ENCODE measurements at places on chromosomes 6 and 20.

DNA sequence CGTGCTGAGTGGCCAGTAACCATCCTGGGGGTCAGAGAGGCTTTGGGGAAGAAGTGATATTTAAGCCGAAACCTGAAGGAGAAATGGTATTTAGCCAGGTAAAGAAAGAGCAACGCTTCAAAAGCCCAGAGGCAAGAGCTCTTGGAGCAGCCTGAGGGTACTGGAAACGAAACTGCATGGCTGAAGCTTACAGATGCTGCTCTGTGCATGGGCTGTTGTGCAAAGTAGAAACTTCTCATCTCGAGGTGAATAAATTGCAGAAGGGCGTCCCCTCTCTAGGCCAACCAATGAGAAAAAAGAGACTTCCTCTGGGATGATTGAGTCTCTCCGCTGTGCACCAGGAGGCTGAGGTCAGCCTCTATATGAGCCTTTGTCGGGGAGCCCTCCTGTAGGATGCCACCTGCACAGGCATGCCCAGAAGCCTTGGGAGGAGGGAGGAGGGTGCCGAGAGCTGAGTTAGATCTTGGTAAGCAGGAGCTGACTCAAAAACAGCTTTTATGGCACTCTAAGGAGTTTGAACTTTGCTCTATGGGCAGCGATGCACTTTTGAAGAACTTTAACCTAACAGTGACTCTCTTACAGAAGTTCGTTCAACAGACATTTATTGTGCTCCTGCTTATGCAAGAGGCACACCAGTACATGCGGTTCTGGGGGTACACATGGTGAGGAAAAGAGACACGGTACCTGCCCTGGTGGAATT, 61.6 kb upstream of the EDN1 start:
- DNase-seq = no peak

- DNase-seq = no peak
Measured at GRCh38 chr20:32909451-32909850, 50.7 kb downstream of the EFCAB8 start.

DNA sequence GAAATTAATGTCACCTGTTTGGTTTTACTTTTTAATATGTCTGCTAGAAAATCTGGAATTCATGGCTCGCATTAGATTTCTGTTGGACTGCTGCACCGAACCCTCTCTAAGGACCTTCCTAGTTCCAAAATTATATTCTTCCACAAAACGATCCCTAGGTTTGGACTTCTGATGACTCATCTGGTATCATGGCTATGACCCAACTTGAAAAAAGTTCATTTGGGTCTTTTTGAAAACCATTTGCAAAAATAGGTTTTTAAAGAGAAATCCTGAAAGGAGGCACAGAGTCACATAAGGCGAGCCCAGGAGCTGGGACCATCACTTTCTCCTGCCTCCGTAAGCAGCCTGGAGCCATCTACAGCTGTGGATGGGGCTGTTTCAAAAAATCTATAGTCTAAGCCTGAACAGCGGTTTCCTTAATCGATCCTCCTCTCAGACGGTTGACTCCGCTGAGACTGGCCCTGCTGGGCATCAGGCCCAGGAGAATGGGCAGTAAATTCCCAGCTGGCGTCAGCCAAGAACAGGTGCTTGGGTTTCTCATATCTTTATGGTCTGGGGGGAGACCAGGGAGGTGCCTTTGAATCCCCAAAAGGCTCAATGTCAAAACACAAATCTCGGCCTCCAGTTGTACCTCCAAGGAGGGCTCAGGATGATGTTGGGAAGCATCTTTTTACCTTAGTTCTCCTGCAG, 44.6 kb downstream of the SLC24A3 start:
- no peak for DNase-seq

- DNase-seq = peak; percentile 99
Measured at GRCh38 chr6:15248451-15249370, 2.8 kb downstream of the JARID2 start.
